ENCODE measurements at places on chromosomes 13 and 19.

- DNase-seq: no peak
Measured at GRCh38 chr13:39501702-39502324, 101.2 kb downstream of the LHFPL6 start.

DNA sequence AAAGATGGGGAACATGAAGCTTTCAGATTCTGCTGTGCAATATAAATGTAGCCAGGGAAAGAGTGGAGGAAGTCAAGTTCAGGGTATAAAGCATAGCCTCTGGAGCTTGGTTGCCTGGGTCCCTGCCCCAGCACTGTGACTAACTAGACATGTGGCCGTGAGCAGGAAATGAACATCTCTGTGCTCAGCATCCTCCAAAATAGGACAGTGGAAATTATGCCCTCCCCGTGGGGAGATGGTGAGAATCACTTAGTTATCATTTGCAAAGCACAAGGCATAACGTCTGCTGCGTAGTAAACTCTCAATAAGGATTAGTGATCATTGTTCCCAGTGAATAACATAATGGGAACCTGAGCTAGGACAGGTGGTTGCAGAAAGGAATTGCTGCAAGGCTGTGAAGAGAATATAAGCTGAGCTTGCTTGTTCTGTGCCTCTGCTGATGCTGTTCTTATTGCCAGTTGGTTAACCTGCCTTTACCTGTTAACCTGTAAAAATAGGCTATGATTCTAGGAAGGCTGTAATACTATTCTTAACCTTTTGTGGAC, 441.0 kb downstream of the COG6 start:
- DNase-seq: no peak

DNA sequence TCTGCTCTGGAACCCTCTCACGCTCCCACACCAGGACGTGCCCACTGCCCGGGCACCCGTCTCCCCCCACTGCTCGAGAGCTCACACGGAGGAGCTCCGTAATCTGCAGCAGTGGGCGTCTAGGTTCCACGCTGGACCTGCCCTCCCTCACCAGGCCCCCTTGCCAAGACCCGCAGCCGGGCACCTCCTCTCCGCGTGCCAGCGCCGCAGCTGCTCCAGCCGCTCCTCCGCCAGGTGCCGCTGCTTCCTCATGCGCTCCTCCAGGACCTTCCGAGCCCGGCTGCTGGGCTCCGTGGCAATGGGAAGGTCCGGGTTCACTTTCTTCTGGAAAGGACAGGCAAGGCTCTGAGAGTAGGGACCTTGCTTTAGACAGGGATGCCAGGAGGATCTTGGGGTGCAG, 35.0 kb upstream of the MATK start:
- DNase-seq: no peak

DNA sequence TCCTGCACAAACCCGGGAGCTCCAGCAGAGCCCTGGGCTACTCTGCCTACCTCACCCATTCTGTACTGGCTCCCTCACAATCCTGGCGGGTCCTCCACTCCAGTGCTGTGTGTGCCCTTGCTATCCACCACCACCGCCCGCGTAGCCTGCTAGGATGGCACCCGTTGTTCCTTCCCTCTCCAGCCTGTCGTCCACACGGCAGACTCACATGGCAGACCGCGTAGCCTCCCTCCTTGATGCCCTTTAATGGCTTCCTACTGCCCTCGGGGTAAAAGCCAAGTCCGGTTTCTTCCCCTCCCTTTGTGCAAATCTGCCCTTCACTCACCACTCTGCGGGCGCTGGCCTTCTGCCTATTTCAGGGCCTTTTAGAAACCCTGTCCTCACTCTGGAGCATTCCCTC, 106.6 kb downstream of the RAB20 start:
- DNase-seq: no peak

DNA sequence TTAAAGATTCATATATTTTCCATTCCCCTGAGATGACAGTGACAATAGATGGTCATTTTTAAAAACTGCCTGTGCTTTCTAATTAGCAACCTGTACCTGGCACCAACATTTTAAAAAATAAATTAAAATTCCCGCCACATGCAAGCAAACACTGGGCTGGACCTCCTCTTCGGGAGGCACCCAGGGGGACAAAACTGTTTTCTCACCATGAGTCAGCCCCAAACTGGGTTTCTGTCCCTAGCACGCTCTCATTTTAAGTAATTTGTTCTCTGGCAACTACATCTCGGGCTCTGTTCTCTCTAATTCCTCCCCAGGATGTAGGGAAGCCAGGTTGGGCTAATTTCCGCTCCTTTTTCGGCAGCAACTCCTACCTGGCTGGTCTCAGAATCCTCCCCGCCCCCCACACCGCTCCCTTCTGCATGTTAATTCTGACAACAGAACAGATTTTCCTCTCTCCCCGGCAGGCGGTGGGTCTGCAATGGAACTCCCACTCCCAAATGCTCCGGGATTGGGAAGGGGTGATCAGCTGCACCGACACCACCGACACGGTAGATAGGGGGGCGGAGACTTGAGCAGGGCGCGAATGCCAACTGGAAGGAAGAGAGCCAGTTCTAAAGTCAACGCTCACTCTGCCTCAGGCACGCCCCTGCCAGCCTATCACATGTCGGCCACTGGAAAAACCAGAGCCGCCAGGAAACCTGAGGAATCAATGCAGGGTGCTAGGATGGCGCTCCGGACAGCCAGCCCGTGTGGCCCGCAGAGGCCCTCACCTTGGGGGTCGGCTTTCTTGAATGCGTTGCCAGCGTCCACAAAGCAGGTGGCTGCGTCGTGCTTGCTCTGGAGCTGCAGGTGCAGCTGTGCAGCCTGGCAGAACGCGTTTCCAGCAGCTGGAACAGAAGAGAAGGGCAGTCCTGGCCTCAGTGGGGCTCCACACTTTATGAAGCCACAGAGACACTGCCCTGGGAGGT, 14.7 kb downstream of the NAPA start:
- DNase-seq: no peak

DNA sequence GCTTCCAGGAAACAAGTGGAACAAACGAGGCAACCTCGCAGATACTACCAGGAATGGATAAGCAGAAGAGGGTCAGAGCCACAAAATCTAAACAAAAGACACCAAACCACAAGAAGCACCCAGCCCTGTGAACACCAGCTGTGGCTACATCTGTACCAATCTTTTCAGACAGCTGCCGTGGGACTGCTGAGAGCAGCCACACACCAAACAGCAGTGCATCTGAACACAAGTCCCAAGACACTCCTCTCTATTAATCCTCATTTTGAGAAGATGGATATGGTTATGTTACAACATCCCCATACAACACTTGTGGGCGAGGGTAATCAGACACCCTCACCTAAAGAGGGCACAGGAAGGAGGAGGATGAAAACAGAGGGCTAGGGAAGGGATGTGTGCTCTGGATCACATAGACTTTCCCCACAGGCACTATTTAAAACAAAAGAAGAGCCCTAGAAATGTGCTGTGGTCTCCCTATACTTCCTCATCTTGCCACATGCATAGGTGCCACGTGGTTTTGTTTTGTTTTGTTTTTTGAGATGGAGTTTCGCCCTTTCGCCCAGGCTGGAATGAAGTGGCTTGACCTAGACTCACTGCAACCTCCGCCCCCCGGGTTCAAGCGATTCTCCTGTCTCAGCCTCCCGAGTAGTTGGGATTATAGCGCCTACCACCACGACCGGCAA, 41.6 kb upstream of the ZNF14 start:
- no peak for DNase-seq

- peak; percentile 30 for DNase-seq
Measured at GRCh38 chr13:93522501-93522900, 295.9 kb downstream of the GPC6 start.

- DNase-seq: no peak
Measured at GRCh38 chr19:8612807-8613171, 2.3 kb upstream of the ADAMTS10 start.

- no peak for DNase-seq
Measured at GRCh38 chr19:38538386-38538785, 79.4 kb downstream of the MAP4K1 start.

DNA sequence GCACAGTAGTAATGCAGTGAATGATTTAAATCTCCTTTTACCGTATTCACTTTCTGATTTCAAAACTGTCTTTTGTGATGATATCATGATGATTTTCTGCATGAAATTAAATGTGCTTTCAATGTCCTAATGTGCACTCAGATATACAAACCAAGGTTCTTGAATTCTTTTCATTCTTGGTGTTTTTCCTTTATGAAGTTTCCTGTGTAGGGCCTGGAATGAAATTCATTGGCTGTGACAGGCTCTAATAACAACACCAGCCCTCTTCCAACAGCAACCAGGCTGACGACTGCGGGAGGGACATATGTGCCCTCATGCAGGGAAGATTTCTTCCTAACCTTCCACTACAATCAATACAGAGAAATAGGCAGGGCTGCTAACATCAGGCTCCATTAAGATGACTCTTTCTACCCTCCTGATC, 1052.0 kb downstream of the DIAPH3 start:
- DNase-seq: peak; percentile 93

GRCh38 chr13:89951341-89951740, 1396.1 kb upstream of the MIR17HG start:
- no peak for DNase-seq

DNA sequence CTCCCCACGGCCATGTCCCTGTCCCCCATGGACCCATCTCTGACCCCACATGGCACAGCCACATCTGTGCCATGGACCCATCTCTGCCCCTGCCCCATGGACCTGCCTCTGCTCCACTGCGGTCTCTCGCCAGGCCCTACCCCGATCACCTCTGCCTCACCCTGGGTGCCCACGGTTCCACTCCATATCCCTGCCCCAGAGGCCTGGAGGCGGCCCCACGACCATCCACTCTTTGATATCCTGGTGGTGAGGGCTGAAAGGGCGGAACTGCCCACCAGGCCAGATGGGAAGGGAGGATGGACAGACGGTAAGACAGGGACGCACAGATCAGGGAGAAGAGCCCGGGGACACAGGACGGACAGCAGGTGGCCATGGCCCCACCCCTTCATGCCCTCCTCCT, 327 bp downstream of the PTGER1 start:
- DNase-seq: no peak

- no peak for DNase-seq
Measured at GRCh38 chr13:77522444-77522843, 13.1 kb upstream of the SCEL start.

DNA sequence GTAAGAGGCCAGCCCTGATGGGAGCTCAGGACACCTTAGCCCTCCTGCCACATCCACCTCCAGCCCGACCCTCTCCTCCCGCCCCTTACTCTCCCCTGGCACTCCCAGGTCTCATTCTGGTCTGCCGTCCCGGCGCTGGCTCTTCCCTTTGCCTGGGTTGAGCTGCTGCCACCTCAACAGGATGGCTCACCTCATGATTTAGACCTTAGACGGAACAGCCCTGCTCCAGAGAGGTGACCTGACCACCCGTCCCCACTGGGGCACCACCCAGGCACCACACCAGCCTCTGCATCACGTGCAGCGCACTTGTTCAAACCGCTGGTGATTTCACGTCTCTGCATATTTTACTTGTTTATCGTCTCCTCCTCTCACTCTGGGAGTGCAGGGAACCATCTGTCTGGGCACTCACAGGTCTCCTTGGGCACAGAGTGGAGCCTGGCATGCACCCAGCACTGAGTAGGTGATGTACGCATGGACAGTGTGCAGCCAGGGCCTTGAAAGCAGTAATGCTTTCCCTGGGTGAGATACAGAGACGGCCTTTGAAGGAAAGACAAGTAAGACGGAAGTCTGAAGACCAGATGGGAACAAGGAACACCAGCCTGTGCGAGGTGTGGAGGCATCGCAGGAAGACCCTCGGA, 183.1 kb downstream of the KATNAL1 start:
- DNase-seq: no peak

GRCh38 chr13:23941211-23941610, 43.9 kb upstream of the C1QTNF9B start:
- DNase-seq: no peak

DNA sequence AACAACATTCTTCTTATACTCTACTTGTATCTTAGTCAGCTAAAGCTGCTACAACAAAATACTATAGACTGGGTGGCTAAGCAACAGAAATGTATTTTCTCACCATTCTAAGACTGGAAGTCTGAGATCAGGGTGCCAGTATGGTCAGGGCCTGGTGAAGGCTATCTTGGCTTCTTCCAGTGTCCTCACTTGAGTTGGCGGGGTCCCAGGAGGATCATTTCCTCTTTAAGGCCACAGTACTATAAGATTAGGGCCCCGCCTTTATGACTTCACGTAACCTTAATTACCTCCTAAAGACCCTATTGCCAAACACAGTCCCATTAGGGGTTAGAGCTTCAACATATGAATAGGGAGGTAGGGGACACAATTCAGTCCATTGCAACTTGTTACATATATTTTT, 30.7 kb upstream of the DOCK9 start:
- no peak for DNase-seq

GRCh38 chr13:32309312-32310133, 5.6 kb downstream of the ZAR1L start:
- peak; percentile 17 for DNase-seq

DNA sequence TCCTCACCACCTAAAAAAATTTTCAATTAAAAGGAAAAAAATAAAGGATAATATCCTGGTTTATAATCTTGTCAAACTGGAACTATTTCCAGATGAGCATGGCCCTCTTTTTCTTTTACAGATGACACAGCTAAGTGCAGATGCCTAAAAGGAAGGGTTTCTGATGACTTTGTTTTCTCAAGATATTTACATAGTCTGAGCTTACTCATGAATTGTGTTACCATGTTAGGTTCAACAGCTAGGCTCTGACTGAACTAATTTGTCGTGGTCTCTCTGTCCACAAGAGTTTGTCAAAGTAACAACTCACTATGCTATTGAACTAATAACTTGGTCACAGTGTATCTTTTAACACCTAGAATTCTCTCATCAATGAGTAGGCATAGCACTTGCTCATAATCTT, 780.8 kb downstream of the GPC5 start:
- DNase-seq: no peak

DNA sequence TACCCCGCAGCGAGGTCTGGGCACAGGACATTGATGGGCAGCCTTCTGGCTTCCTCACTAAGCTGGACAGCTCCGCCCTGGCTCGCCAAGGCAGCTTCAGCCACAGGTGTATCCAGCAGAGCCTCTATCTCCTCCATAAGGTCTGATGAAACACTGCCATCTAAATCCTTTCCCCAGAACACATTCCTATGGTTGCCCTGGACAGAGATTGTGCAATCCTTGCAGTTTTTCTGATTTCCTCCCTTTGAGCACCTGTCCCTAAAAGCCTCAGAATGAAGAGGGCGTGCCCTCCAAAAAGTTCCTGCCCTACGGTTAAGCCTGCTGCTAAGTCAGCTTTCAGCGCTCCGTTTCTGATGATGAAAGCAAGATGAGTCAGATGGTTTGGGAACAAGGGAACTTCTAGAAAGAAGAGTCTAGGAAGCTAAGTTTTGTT, 21.0 kb downstream of the CLEC4M start:
- DNase-seq: peak; percentile 69

DNA sequence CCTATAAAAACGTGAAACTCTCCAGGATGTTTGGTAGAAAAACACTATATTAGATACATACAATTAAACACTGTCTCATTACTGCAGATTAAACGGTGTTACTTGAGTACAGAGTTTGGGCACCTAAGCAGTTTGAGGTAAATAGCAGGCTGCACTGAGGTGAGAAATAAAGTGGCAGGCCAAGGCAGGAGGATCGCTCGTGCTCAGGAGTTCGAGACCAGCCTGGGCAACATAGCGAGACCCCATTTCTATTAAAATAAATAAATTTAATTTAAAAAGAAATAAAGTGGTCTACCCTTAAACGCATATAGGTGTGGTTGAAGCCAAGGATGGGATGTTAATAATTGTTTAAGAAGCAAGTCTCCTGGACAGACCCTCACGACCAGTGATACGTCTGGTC, 1.2 kb downstream of the PSPC1 start:
- peak; percentile 9 for DNase-seq

GRCh38 chr13:74273581-74273980, 139.4 kb upstream of the KLF12 start:
- no peak for DNase-seq

All from choroid plexus epithelial cell (primary cell).